ENCODE measurements at places on chromosomes 7 and 10.

GRCh38 chr7:24346129-24346528 lies 62.1 kb downstream of the NPY start:
- no peak for DNase-seq

DNA sequence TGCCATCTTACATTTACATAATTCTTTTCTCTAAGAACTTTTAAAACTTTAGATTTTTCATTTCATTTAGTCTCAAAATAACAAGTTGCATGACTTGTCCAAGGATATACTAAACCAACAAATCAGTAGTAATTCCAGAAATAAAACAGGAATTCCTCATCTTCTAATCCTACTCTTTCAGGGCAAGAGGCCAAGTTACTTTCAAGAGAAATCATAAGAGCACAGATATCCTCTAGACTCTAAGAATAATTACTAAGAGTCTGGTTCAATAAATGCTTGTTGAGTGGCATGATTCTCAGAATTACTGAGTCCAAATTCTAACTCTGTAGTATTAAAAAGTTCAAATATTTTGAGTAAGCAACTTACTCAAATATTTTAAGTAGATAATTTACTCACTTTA lies 12.9 kb downstream of the PDZD8 start:
- DNase-seq, result no peak

DNA sequence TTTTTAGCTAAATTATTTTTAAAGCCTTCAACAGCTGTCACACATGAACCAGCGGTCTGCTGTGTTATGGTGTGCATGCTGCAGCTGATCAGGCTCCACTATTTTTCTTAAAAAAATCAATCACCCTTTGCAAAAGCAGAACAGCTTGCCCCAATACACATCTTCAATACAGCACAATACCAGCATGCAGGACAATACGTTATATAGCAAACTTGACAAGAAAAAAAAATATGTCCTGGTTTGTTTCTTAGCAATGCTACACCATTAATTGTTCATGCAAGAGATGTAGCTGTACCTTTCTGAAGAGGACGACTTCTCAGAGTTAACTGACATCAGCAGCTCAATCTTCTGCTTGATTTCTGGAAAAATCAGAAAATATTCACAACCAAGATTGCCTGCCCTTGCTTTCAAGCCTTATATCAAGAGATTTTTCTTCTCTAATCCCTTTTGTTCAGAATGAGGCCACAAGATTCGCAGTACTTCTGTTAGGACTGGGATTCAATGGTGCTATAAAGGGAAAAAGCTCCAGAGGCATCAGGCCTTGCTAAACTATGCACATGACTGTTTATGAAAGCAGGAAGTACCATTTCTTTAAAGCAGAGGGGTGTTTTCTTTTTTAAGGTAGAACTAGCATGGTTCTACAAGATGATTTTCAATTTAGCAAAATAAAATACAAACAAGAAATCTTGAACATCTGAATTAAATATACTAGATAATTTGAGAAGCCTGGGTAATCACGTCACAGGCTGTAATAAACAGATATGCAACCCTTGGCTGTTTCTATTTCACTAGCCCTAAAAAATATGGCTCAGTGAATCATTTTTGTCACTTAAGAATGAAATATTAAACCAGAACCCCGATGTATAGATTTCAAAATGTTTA lies 120.0 kb downstream of the SRPK2 start:
- no peak for DNase-seq

DNA sequence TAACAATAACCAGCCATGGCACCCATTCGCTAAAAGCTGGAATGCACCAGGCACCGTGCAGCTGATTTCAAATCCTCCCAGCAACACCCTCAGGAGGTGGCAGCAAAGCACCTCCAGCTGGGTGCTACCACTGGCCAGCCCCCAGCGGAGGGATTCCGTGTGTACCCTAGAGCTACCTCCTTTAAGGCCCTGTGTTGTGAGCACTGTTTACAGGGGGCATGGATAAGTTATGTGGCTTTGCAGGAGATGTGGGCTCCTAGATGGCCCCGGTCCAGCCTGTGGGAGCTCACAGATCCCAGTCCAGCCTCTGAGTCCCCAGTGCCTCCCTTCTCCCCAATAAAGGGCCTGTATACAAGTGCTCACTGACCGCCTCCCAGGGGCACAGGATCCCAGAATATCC lies 27.1 kb downstream of the TNRC18 start:
- no peak for DNase-seq

GRCh38 chr10:85510682-85511081 lies 855.9 kb downstream of the GRID1 start:
- DNase-seq, result no peak

DNA sequence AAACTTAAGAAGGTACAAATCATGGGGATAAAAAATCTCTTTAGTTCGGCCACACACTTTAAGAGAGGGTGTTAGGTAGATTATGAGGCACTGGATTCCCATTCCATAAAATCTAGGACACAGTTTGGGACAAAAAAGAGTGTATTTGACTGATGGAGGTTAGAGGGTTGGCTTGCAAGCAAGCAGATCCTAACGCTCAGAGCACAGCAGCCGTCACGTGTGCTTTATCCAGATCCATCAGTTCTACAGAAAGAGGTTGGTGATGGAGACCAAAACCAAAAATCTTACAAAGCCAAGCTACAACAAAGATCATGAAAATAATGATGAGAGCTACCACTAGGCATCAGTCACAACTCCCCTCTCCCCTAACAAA lies 549.4 kb downstream of the TNS3 start:
- no peak for DNase-seq

GRCh38 chr7:36884351-36884750 lies 160.1 kb upstream of the AOAH start:
- DNase-seq, result no peak

GRCh38 chr7:108266491-108266890 lies 136.3 kb upstream of the LAMB4 start:
- DNase-seq, result no peak

DNA sequence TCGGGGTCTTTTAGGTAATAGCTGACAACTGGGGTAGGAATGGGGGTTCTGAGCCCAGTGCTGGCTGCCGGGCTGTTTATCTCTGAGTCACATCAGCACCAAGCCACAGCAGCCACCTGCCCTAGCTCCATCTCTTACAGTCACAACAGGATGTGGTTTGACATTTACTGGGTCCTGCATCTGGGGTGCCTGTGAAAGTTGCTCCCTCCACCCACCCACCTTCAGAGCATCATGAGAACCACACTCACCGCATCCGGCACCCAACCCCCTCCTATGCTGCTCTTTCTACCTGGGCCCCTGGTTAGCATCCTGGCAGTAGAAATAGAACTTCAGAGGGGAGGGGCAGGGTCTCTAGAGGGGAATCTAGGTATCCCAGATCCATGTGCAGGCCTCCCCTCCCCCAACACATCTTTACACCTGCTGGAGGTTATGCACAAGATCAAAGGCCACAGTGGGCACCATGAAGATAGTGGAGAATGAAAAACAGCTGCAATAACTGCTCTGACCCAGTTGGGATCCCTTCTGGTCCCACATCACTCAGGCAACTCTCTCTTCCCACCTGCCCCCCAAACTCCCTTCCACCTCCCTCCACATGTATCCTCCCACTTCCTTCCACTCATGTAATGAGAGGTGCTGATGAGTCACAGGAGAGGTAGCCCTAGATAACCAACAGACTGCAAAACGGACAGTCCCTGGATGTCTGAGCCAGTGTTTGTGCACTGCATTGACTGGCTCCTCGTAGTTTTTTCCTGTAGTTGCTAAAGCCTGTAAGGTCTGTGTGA lies 38.2 kb downstream of the PRSS2 start:
- no peak for DNase-seq

- DNase-seq, result no peak
Measured at GRCh38 chr7:131802195-131802864, 245.9 kb upstream of the PODXL start.

DNA sequence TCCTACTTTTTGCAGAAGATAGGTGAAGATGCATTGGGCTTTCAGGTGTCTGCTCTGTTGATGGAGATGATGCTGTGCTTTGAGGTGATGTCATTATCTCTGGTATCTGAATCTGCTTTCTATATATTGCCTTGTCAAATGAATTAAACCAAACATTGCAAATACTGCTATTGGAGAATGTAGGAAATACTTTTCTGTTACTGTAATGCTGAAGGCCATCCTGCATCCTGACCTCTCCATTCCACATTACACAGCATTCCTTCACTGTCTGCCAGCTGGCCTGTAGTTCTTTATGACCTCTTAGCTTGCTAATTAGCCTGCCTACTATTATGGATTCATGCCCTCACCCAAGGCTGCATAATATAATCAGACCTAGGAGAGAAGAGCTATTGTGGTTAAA lies 73.2 kb downstream of the VCL start:
- DNase-seq, result peak; percentile 88

DNA sequence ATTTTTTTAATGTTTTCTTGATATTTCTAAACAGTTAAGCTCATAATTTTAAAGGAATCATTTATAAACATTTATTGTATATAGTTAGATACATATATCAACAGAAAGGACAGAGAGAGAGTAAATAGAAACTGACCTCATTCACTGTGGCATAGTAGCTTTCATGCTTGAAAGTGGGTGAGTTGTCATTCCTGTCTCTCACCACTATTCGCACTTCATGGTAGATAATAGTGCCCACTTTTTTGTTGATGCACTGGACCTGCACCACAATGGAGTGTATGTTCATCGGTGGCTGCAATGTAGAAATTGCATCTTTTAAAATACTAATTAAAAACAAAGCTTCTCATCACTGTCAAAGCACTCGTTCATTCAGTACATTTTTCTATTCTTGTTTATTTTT lies 432.0 kb downstream of the PCDH15 start:
- no peak for DNase-seq

GRCh38 chr7:71547426-71547825 lies 415.5 kb downstream of the GALNT17 start:
- DNase-seq, result no peak

DNA sequence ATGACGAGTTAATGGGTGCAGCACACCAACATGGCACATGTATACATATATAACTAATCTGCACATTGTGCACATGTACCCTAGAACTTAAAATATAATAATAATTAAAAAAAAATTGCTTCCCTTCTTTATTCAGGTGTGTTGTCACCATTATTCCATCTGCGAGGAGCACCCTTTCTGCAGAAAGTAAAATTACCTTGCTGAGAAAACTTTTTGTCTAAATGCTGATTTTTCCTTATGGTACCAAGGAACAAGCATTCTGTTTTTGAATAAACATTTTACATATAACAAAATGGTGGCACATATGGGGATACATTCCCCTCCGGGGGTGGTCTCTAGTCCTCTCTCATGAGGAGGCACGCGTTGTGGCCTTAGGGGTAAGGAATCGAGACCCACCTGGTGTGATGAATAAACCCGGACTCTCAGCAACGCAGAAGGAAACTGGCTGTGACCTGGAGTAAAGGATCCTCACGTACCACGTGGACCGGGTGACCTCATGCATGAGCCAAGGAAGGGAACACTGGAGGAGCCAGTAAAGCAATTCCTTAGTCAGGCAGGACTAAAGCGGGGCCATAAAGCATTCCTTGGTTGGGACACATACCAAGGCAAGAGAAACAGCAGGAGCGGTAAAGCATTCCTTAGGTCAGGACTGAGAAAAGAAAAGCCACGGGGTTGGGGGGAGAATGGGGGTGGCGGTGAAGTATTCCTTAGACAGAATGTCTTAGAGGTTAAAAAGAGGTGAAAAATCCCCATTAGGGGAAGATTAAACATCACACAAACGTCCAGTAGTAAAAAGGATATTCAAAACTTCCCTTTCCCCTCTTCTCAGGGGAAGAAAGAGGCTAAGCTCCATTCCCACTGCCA lies 20.8 kb upstream of the OPTN start:
- DNase-seq, result no peak

GRCh38 chr7:15795393-15795792 lies 108.9 kb upstream of the MEOX2 start:
- DNase-seq, result no peak

GRCh38 chr10:110613996-110614495 lies 30.1 kb upstream of the RBM20 start:
- DNase-seq, result no peak

DNA sequence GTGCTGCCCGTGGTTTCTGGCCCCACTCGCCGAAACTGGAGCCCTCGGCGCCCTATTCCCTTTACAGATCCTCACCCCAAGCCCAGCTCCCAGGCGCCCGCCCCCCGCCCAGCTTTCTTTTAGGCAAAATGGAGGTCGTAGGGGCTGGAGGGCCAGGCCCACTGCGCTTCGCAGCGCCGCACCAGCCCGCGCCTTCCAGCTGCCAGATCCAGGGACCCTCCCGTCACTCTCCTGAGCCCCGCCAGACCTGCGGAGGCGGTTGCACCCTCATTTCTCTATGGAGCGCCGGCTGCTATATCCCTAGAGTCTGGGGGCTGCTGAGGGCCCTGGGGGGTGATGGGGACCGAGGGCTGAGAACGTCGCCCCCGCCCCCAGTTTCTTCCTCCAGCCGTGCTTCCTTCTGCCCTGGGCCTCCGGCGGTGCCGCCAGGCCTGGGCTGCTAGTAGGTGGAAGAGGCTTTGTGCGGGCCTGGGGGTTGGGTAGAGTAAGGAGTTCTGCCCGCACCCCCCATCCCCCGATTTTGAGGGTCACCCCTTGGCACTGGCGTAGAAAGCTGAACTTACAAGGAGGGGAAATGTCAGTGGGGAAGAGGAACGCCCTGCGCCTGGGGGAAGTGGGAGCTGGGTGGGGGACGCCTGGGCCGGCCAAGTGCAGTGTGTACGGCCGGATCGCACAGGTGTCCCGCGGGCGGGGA lies 1.0 kb downstream of the GNB2 start:
- DNase-seq, result no peak

DNA sequence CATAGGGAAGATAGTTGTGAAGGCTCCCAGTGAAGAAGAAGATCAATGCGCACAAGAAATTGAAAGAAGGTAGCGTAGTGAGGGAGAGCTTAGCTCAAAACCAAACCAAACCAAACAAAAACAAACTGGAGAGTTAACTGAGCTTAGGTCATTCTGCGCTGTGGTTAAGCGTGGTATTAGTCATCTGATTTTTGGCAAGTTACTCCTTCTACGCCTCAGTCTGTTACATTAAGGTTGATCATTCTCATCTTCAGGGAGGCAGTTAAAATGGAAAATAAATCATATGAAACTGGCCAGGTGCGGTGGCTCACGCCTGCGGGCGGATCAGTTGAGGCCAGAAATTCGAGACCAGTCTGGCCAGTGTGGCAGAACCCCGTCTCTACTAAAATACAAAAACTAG lies 259.7 kb downstream of the EXOC4 start:
- no peak for DNase-seq

- DNase-seq, result no peak
Measured at GRCh38 chr7:98400542-98401340, at the start of gene BAIAP2L1. BAIAP2L1 (minus strand) TSS chr7:98401090; CDS start chr7:98400852, 238 bp downstream.

- no peak for DNase-seq
Measured at GRCh38 chr10:77527839-77528238, 109.8 kb downstream of the KCNMA1 start.

GRCh38 chr10:60444494-60445064 lies 54.9 kb upstream of the ANK3 start:
- no peak for DNase-seq

DNA sequence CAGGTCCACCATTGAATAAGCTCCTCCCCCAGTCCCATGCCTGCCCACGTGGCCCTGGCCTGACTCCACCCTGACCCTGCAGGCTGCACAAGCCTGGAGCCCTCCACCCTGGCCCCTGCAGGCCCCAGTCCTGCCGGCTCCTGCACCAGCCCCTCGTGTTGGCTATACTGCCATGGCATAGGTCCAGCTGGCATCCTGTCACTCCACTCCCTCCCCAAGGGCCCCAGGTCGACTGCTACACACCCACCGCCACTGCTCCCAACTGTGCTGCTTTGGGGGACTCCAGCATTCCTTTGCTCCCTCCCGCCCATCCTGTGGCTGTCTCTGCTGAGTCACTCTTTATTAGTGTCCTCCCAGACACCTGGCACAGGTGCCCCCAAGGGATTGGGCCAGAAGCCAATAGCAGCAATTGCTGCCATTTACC lies 32.4 kb upstream of the HSPA12A start:
- no peak for DNase-seq

GRCh38 chr10:125844751-125845221 lies 21.4 kb downstream of the BCCIP start:
- no peak for DNase-seq

- peak; percentile 51 for DNase-seq
Measured at GRCh38 chr10:127908106-127908958, 1.4 kb downstream of the PTPRE start.
